ENCODE measurements at places on chromosomes 16 and 17.

DNA sequence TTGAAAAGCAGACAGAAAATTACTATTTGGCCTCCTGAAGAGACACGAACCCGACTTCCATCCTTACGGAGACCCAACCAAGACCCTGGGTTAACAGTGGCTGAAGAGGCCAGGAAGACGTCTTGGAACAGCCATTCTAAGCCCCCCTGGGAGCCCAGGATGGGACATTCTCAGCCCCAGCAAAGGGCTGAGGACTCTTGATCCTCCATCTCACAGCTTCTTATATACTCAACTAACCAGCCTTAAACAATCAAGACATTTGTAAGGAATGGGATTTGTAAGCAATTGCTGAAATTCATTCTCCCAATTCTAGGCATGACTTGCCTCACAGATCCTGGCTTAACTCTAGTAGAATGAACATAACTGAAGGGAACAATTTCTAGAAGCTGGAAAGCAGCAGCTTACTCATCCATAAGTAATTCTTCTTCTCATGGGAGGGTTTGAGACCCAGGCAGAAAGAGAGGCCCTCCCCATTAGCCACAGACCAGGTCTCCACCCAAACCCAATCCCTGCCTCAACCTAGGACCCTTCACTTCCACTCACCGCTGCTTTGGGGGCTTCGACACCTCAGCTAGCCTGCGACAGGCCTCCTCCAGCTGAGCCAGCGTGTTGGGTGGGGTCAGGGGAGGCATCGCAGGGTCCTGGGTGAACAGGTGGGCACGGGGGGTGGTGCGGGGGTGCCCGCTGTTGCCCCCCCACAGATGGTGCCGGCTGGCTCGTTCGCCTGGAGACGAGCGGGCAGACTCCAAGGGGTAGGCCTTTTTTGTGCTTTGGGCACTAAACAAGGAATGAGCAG lies 25.5 kb downstream of the AXIN2 start:
- DNase-seq: no peak

DNA sequence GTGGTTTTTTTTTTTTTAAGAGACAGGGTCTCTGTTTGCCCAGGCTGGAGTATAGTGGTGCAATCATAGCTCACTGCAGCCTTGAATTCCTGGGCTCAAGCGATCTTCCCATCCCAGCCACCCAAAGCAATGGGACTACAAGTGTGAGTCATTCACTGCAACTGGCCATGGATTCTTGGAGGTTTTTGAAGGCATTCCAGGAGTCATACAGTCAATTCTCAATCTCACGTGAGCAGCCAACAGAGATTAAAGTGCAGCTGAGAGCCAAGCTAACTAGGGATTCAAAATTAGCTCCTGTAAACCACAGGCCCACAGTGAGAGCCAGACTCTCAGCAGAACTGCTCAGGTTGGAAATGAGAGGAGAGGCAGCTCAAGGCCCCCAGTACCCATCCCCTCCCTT lies 30.2 kb downstream of the XPO6 start:
- DNase-seq: no peak

GRCh38 chr16:47504599-47504998 lies 43.5 kb downstream of the PHKB start:
- no peak for DNase-seq

DNA sequence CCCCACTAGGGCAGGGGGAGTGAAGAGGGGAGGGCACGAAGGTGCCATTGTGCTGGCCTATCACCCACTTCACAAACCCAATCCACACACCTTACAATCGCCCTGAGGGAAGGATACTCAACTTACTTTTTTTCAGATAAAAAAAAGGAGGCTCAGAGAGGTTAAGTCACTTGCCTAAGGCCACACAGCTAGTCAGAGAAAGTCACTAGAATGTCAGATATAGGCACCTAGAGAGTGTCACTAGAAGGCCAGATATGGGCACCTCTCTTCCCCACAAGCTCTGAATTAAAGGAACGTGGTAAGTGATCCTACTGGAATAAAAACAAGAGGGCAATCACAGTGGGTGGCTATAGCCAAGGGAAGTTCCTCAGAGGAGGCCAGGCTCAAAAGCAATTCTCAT lies 204.5 kb upstream of the ASIC2 start:
- no peak for DNase-seq

DNA sequence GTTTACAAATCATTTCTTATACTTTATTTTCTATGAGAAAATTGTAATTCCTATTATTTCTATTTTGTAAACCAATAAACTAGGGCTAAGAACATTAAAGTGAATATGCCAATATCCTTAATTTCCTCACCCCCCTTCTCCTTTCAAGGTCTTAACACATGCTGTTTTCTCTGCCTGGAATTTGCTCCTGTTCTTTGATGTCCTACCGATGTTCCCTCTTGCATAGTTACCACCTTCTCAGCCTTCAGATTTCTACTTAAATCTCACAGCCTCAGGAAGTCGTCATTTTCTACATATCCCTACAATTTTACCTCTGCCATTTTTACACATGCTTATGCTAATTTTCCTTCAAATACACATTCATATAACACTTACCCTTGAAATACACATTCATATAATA lies 890.9 kb upstream of the CDH8 start:
- DNase-seq: no peak

- DNase-seq: no peak
These were observed 8.3 kb upstream of the RAB5C start for GRCh38 chr17:42163113-42163512.

GRCh38 chr16:1033128-1033679 lies 39.3 kb upstream of the SSTR5 start:
- no peak for DNase-seq

GRCh38 chr16:11079652-11080187 lies 135.4 kb downstream of the CLEC16A start:
- DNase-seq: no peak

DNA sequence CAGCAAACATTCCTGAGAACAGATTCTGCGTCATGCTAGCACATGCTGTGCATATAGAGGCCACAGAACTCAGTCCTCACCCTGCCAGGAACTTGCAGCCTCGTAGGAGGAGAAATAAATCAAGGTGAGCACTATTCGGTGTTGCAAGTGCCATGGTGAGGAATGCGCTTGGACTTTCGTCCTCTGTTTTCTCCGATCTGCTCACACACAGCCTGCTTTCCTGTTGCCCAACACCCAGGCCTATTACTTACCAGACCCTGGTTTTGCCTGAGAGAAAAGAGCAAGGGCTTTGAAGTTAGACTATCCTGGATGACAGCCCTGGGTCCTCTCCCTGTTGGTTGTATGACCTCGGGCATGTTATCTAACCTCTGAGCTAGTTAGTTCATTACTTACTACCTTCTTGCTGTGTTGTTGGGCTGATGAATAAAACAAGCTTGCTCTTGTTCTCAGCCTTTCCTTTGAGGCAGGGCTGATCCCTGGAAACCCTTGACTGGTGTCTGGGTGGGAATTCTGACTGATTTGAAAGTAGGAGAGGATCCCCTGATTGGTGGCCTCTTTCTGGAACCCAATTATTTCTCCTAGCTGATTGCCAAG lies 2.9 kb downstream of the ACSF2 start:
- DNase-seq: no peak

DNA sequence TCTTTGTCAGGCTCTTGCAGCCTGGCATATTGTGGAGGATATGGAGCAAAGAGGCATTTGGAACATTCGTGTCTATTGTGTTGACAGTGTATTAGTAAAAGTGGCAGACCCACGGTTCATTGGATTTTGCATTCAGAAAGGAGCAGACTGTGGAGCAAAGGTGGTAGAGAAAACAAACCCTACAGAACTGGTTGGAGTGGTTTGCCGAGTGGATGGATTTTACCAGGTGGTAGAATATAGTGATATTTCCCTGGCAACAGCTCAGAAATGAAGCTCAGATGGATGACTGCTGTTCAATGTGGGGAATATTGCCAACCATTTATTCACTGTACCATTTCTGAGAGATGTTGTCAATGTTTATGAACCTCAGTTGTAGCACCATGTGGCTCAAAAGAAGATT lies 44.5 kb downstream of the EFCAB13 start:
- no peak for DNase-seq

GRCh38 chr17:61343576-61343975 lies 56.1 kb upstream of the TBX2 start:
- no peak for DNase-seq

GRCh38 chr16:26155221-26155620 lies 463.5 kb downstream of the HS3ST4 start:
- no peak for DNase-seq

- no peak for DNase-seq
These were observed 77.5 kb downstream of the ANKRD11 start for GRCh38 chr16:89412811-89413210.

GRCh38 chr16:273547-274421 lies 2.0 kb downstream of the RGS11 start:
- no peak for DNase-seq

DNA sequence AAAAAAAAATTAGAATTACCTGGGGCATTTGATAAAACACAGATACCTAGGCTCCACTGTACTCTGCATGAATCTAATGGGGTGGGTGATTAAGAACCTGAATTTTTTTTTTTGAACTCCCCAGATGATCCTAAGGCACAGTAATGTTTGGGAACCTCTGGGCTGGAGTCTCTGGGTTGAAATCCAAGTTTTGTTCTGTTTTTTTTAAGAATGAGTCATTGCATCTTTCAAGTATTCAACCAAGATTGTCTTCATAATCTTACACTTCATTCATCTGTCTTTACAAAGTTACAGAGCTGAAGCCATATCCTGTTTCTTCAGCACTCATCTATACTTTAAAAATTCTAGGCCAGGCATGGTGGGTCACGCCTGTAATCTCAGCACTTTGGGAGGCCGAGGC lies 52.6 kb downstream of the PIGL start:
- no peak for DNase-seq

- no peak for DNase-seq
These were observed 19.9 kb downstream of the CYB5D2 start for GRCh38 chr17:4162775-4163466.

DNA sequence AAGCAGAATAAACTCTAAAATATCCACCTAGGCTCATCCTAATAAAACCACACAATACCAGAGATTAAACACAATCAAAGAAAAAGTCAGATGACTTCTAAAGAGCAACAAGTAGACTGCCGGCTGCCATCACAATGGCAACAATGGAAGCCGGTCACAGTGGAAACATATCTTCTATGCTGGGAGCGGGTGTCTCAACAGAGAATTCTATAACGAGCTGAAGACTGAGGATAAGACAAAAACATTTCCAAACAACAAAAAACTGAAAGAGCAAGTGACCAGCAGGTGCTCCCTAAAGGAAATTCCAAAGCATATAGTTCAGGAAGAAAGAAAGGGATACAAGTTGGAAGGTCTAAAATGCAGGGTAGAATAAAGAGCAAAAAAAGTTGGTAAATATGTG lies 8.9 kb downstream of the NSMCE1 start:
- DNase-seq: no peak

DNA sequence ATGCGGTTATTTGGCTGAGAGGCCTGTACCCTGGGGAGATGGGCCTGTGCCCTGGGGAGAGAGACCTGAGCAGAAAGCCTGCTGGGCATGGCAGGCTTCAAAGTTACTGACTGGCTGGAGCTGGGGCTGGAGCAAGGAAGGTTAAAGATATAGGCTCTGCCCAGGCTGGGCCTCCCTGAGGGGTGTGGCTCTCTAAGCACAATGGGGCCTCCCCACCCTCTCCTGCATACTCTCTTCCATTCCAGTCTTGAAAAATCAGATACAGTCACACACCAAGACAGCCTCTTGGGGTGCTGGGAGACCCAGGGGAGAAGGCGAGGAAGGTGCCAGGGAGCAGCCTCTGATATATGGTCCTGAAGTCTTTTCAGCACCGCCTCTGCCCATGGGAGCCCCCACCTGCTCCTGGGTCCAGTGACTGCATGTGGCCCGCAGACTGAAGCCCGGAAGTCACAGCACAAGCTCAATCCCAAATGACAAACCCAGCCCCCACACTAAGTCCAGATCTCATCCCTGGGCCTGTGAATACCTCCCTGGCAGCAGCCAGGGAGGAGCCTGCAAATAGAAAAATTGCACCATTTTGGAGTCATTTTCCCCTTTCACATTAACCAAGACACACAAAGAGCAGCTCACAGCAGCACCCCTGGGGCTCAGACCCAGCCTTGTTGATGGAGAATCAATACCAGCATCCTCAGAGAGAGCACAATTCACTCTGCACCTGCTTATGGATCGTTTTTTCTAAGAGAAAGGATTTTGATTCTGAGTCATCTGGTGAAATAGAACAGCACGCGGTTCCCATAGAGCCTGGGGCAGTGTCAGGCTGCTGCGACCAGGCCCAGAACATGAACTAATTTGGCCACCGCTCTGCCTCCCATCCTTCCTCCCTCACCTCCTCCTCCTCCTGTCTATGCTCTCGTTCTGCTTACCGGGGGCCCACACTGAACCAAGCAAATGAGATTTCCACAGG lies 25.6 kb upstream of the CACNG1 start:
- DNase-seq: no peak

GRCh38 chr16:4552541-4552940 lies 3.6 kb upstream of the C16orf96 start:
- DNase-seq: no peak

DNA sequence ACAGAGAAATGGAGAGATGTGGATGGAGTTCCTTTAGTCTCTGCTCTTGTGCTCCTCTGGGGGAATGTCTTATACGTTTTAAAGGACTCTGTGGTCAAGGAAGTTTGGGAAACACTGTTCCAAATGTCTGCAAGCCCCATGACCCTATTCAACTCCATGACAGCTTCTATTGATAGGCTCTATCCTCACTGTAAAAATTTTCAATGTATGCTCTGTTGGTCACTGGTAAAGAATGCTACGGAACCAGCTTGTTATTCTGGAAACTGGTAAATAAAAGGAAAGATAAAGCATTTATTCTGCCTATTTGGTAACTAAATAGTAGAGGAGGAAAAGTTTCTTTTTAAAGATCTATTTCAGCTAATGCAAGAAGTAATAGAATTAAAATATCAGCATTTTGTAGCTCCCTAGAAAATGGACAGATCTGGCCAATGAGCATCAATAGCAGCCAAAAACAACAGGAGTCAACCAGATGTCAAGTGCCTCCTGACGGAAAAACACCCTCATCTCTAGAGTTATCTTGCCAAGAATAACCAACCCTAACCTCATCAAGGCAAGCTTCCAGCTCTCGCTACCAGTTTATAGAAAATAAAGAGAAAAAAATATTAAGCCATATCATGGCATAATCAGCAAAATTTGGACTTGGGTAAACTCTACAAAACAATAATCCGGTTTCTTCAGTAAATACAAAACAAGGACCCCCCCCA lies 16.1 kb downstream of the GDE1 start:
- no peak for DNase-seq

DNA sequence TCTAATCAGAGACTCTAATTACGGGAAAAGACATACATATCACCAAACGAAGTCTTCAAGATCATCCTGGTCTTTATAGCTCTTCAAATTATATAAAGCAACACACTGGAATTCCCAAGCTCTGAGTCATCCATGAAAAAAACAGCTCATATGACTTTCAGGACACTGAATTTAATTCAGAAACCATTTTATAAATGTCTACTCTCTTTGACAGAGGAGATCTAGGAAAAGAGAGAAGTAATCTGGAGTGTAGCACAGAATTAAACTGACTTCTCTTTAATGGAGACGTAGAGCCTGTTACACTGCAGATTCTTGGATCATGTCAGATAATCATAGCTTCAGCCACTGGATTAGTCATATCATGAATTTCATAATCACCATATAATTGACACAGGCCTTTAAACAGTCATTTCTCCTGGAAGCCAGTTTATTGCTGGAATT lies 86.8 kb upstream of the WSB1 start:
- no peak for DNase-seq
